ENCODE measurements at places on chromosomes 3 and 15.

- no peak for DNase-seq
Measured at GRCh38 chr3:25454005-25454927, 26.2 kb downstream of the RARB start.

DNA sequence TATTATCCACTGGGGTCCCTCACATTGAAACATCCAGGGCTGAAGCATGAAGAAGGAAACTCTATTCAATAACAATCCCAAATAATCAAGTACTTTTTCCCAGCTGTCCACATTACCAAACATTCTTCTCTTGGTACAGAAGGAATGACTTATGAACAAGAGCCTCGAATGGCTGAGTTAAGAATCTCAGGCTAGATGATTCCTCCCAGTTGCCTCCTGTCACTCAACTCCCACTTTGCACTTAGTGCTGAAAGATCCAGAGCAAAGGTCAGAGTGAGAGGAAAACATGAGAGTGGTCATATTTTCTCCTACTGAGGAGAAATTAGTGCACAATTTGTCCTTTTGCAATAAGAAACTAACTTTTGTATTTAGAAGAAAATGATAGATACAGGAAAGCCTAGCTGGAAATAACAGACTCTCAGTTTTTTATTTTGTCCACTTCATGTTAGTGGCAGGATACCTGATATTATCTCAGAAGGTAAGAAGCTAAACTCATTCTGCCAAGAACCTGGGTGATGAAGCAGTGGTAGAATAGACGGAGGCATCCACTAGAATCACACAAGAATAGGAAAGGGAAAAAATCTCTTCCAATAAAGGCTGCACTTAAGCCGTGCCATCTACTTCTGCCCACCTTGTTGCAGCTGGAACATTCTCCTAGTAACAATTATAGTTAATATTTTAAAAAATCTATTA, 46.2 kb downstream of the GADL1 start:
- DNase-seq: no peak

GRCh38 chr3:114902691-114903101, 244.4 kb downstream of the ZBTB20 start:
- no peak for DNase-seq

DNA sequence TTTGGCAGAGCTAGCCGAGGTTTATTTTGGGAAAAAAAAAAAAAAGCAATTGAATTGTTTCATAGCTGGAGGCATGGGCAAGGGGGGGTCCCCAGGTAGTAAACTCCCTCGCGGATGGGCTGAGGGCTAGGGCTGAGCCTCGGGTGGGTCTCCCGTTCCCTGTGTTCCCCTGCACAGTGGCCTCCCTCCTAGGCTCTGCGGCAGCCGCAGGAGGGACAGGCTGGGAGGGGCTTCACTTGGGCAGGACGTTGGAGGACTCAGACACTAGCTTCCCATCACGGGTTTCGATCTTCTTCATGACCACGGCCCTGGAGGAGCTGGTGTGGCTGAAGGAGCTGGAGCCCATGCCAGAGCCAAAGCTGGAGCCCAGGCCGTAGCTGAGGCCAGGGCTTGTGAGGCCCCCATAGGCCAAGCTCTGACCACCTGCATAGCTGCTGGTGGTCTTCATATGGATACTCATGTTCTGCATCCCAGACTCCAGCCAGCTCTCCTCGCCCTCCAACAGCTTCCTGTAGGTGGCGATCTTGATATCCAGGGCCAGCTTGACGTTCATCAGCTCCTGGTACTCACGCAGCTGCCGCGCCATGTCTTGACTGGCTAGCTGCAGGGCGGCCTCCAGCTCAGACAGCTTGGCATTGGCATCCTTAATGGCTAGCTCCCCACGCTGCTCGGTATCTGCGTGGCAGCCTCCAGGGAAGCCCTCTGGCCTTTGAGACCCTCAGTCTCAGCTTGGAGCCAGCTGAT, 64.0 kb upstream of the CDAN1 start:
- peak; percentile 7 for DNase-seq

DNA sequence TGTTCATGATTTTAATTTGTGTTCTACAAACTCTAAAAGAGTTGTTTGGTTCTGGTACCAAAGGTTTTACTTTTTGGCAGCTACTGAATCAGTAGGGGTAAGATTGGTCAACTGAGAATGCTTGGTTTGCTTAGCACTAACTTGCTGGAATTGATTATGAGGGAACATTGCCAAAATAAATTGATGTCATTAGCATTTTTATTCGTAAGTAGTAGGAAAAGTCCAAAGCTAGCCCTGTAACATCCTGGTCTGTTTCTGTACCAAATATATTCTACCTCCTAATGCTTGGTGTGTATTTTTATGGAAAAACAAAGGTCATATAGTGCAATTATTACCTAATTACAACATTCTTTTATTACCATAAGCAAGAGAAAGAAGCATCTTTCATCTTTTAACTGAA, 35.9 kb upstream of the KPNA4 start:
- DNase-seq: no peak

- no peak for DNase-seq
Measured at GRCh38 chr15:49984436-49984835, 134.6 kb downstream of the ATP8B4 start.

DNA sequence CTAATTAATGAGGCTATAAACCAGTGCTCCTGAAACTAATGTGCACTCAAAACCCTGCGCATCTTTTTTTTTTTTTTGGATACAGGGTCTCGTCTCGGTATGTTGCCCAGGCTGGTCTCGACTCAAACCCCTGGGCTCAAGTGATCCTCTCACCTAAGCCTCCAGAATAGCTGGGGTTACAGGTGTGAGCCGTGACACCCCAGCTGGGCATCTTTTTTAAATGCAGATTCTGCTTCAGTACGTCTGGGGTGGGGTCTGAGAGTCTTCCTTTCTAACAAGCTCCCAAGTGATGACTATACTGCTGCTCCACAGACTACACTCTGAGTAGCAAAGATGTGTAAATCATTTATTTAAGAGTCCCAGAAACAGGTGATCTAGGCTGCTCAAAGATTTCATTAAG, 73.0 kb downstream of the BFSP2 start:
- no peak for DNase-seq

GRCh38 chr3:122246199-122246598, 62.7 kb downstream of the CASR start:
- no peak for DNase-seq

- no peak for DNase-seq
Measured at GRCh38 chr3:136750897-136751315, 1.3 kb downstream of the STAG1 start.

DNA sequence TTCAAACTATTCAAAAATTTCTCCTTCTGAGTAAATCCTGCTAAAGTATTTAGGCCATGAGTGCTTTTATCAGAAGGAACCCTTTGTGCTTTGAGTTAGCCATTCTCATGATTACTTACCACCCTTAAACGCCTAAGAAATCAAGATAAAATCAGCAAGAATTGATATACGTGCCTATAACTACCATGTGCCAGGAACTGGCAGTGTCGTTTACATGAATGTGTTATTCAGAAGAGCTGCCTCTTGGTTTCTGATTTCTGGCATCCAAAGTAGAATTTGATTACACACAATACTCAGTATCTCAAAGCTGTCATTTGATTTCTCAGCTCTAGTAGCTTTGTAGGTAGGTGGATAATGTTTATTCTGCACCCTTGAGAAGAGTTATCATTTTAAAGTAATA, 351.3 kb upstream of the CCDC54 start:
- no peak for DNase-seq

DNA sequence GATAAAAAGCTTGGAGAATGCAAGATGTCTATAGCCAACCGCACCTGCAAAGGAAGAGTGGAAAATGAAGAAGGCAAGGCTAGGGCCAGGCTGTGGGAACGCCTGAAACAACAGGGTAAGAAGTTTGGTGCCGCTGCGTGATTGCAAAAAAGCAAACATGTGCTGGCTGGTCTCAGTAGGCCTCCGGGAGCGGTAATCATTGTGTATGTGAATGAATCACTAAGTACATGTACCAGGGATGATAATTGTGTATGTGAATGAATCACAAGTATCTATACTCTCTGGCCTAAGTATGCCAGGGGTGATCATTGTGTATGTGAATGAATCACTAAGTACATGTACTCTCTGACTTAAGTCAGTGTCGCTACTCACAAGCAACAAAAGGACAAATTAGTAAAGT, 40.3 kb upstream of the PARL start:
- DNase-seq: no peak

GRCh38 chr3:126837773-126838172, 133.7 kb downstream of the CHCHD6 start:
- DNase-seq: no peak

DNA sequence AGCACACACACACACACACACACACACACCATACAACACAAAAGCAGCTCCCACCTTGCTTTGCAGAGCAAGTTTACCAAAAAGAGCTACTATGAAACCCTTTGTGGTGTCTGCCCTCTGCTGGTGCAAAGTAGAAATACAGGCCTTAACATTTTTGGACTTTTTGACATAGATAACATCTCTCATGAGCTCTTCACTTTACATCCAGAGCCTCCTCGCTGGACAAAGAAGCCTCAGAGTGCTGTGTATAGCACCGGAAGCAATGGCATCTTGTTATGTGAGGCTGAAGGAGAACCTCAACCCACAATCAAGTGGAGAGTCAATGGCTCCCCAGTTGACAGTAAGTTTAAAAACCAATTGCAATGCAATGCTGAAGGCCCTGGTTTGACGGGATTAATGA, 157.9 kb downstream of the CHL1 start:
- DNase-seq: peak; percentile 7

DNA sequence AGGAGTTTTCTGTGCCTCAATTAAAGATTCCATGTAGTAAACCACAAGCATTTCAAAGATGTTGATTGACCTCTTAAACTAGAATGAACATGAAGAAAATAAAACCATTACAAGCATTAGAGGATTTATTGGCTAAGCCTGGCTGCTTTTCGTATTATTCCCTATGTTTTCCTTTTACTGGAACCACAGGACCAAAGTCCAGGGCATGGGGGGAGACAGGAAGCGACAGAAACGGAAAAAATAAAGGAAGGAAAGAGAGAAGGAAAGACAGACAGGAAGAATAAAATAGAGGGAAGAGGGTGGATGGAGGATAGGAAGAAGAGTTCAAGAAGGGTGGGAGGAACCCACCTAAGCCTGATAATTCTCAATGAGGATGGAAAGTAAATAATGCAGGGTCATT, 169.9 kb downstream of the SHQ1 start:
- DNase-seq: no peak

DNA sequence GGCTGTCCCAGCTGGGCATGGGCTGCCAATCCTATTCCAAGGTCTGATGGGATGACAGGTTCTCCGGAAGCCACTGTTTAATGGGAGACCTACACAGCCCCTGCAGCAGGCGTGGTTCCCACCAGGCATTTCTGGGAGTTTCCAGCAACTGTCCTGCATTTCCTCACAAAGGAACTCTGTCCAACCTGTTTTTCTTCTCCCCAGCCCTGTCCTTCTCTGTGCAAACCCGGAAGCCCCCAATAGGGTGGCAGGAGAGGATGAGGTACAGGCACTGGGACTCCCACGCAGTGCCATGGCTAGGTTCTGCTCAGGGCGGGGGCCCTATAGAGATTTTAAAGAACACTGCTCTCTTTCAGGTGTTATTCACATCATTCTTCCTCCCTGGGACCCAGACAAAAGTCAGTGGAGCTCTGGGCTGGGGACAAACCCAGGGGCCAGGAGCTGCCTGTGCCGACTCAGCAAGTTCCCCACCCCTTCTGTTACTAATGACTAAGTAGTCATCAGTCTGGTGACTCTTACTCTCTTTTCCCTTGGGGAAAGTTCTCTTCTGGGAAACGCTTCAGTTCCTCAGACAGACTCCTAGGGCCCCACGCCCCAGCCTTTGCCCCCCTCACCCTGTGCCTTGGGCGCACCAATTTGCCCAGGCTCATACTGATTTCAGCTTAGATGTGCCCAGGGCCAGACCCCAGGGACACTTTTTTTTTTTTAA, 97.7 kb downstream of the CD47 start:
- DNase-seq: no peak

DNA sequence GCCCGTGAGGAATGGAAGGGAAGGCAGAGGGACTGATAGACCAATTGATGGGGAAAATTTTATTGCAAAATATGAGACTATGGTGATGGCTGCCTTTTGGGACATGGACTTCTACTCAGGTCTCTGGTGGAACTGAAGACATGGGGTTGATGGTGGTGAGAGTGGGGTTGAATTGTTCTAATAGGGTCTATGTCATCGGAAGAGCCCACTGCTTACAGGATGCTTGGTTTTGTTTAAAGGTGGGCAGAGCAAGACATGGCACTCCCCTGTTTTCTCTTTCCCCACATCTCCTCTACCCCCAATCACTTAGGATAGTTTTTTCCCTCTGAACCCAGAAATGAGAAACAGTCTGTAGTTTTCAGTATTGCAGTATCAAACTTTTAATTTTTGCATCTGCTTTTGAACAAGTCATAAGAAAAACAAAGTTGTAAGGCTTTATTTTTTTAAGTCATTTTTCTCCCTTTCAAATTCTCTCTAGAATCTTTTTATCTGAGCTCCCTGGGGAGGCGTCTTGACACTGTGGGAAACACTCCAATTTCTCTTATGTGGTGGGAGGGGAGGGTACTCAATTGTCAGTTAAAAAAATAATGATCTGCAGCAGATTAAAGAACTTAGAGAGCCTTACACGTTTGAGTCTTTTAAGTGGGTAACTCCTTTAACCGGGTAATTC, 276.2 kb upstream of the TBC1D5 start:
- no peak for DNase-seq

DNA sequence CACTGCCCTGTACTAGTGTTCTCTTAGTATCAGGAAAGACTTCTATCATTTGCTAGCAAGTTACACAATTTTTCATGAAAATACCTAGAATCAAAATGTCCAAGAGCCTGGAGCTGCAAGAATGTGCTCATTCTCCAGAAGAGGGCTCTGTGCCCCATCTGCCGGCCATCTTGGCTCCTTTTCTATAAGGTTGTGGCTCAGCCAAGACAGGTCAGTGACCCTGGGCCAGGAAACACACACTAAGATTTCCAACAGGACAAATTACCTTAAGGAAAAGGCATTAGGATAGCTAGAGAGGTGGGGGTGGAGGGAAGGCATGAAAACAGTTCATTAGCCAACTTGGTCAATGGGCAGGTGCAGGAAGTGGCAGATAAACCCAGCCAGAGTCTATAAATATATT, 20.7 kb downstream of the TIMP4 start:
- DNase-seq: peak; percentile 6

- no peak for DNase-seq
Measured at GRCh38 chr3:188124184-188124583, 29.8 kb upstream of the LPP start.

GRCh38 chr3:57890874-57891273, 117.3 kb upstream of the FLNB start:
- no peak for DNase-seq

DNA sequence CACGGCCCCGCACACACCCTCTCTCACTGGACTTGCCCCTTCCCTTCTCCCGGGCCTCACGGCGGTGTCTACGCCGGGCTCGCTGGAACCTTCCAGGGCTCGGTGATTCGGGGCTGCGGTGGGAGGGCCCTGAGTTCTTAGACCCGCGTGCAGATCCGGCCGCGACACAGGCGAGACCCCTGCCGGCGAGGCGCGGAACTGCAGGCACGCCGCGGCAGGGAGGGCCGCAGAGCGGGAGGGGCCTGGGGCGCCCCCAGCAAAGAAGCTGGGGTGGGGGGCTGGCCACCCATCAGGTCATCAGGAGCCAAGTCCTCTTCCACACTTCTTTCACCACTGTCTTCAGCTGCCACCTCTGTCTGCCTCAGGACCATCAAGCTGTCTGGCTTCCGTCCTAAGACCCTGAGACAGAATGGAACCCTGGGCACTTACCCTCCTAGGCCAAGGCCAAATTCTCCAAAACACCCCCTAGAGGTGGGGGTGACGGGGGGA, 164.5 kb downstream of the XXYLT1 start:
- peak; percentile 61 for DNase-seq
